ENCODE measurements at places on chromosomes 16 and 17.
A peak's percentile ranks its signal among the peaks of the same experiment; 100 is the strongest.

GRCh38 chr17:9272501-9273200 lies 251.3 kb downstream of the NTN1 start:
- no peak for DNase-seq

DNA sequence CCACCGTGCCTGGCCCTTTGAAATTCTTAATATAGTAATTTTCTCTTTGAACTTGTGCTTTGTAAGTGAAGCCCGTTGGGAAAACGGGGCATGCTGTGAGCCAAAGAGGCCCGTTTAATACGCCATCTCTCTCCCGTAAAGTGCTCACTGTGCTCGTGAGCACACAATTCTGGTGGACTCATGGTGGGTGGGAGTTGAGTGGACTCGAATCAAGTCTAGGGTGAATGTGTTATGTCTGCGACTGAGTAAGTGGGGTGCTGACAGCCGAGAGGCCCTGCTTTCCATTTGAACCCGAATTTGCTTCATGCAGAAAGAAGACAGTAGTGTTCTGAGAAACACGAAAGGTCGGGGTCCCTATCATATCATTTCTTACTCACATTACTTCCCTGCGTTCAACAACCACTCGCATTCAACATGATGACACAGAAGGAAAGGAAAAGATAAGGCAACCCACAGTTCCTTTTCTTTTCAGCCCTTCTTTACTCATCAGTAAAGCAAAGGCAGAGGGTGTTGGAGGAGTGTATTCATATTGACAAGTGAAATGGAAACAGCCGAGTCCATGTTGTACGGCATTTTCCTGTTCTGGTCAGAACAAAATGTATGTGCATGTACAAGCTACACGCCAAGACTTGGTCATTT lies 4.8 kb upstream of the ATP2A3 start:
- no peak for DNase-seq

DNA sequence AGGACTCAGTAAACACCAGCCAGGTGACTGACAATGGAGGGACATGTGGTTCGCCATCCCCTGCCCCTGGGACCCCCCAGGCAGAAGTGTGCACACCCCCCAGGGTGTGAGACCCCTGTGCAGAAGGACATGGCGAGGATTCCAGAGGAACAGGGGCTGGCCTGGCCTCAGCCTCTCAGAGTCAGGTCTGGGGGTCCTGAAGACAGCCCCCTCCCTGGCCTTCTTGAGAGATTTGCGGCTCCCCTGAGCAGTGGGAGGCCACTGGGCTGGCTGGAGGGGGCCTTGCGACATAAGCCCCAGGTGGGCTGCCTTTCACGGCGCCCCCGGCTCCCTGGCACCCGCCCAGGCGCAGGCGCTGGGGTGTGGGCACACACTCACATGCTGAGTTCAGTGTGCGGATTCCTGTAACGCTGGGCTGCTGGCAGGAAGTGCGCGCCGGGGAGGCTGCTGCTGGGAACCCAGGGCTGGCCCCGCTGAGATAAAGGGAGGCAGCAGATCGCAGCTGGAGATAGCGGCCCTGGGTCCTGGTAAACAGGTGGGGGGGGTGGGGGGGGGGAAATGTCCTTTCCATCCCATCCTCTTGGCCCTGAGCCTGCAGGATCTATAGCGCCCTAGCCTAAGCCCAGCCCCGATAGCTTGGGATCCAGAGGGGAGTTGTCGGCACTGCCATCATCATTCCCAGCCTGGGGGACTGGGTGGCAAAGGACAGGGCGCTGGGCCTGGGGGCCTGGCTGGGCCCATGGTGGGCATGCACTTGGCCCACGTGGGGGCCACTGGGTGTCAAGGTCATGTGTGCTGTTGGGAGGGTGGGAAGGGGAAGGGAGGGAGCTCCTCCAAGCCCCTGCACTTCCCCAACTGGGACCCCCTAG lies 27.1 kb downstream of the TMEM235 start:
- no peak for DNase-seq

GRCh38 chr17:79078476-79079190 lies 4.0 kb downstream of the ENGASE start:
- no peak for DNase-seq

- DNase-seq: no peak
These were observed 10.3 kb downstream of the STARD3 start for GRCh38 chr17:39647256-39647655.

DNA sequence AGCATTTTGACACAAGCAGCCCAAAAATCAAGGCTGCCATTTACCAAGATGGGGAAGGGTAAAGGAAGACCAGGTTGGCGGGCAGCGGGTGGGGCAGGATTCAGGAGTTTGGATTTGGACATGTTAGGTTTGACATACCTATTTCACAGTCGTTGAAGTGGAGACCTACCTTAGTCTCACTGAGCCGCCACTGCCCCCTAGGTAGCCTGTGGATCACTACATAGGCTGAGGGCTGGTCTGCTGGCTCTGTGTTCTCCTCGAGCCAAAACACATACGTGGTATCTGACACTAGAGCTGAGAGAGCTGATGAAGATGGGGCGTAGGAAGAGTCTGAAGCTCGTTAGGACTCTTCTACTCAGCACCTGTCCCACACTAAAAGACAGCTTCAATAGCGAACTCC lies 115.1 kb downstream of the HIC1 start:
- DNase-seq: no peak

- DNase-seq: no peak
These were observed 5.0 kb downstream of the THOC6 start for GRCh38 chr16:3028716-3029319.

DNA sequence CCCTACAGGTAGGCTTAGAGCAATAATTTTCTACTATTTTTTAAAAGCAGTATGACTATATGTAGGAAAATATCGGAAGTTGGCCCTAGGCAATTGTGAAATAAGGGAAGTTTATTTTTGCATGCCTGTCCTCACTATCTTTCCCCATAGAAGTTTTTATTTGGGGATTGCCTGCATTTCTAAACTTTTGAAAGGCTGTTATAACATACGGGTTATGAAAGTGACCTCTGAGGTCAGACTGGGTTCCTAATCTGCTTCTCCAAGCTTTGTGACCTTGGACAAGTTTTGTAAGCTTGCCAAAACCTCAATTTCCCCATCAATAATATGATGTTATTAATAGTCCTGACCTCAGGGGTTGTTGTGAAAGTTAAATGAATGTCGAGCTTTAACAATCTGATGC lies 67.1 kb downstream of the ARHGAP44 start:
- DNase-seq: no peak

DNA sequence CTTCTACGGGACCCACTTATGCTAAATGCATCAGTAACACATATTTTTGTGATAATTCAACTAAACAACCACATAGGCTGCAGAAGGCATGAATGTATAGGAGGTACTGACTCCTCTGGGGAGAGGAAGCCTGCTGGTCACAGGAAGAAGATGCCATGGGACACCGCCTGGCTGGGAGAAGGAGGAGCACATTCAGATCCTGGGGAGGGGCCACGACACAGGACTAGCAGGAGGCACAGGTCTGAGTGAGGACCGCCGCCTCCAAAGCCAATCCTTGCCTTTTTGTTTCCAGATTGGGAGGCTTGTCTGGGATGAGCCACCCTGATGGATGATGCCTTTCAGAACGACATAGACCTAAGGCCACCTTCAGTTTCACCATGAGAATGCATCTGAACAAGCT lies 34.6 kb downstream of the MBTPS1 start:
- no peak for DNase-seq

DNA sequence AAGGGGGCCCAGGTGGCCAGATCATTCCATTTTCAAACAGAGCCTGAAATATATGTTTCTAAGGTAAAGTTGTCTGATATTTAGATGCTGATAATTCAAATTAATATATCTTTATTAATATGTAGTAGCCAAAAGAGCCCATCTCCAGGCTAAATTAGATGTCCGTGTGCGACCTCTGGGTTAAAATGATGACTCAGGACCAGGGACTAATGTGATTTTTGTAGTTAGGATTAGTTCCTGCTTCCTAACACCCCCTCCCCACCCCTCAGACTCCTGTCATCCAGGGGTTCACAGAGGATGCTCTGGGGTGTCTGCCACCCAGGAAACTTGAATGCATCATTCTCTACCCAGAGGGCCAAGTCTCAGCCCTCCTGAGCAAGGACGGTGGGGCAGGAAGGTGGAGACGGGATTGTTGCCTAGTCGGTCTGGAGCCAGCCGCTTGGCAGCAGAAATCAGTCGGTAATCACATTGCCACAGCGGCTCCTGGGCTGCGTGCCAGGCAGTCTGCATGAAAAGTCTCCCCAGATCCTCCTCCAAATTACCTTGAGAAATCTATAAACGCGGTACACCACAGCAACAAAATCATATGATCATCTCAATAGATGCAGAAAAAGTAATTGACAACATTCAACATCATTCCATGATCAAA lies 29.8 kb downstream of the CNGB1 start:
- peak; percentile 1 for DNase-seq

DNA sequence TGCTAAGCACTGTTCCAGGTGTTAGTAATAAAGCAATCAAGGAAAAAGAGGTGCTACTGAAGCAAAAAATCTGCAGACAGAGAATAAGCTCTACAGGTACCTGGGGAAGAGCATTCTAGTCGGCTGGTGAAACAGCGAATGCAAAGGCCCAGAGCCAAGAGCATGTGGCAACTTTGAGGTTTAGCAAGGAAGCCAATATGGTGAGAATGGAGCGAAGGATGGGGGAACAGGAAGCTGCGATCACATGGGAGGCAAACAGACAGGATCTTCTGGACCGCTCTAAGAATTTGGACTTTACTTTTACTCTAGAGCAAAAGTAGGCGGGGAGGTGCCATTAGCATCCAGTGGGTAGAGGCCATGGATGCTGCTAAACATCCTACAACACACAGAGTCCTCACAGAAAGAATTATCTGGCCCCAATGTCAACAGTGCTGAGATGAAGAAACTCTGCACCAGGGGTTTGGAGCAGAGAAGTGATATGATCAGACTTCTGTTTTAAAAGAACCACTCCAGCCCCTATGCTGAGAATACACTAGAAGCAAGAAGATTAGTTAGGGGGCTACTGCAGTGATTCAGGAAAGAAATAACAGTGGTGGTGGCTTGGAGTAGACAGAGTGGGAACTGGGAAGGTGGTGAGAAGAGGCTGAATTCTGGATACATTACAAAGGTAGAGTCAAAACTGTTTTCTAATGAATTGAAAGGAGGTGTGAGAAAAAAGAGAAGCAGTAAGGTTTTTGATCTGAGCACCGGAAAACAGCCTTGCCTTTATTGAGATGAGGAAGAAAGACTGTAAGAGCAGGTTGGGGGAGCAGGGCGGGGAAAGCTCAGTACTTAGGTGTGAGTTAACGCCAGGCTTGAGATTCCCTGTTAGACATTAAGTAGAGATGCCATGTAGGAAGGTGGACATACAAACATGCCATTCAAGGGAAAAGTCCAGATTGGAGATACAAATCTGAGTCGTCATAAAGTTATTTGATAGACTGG lies 11.0 kb downstream of the EFTUD2 start:
- DNase-seq: no peak

GRCh38 chr17:51685287-51685909 lies 425.1 kb downstream of the UTP18 start:
- DNase-seq: peak; percentile 6

GRCh38 chr17:35808962-35809854 lies at the start of gene TAF15:
Gene TAF15 (plus strand): TSS chr17:35809484. CDS start chr17:35809570, 86 bp downstream.
- peak; percentile 97 for DNase-seq

- DNase-seq: no peak
These were observed 5.7 kb downstream of the GRN start for GRCh38 chr17:44350733-44351226.

GRCh38 chr17:72665852-72666851 lies 426.3 kb downstream of the SLC39A11 start:
- no peak for DNase-seq

DNA sequence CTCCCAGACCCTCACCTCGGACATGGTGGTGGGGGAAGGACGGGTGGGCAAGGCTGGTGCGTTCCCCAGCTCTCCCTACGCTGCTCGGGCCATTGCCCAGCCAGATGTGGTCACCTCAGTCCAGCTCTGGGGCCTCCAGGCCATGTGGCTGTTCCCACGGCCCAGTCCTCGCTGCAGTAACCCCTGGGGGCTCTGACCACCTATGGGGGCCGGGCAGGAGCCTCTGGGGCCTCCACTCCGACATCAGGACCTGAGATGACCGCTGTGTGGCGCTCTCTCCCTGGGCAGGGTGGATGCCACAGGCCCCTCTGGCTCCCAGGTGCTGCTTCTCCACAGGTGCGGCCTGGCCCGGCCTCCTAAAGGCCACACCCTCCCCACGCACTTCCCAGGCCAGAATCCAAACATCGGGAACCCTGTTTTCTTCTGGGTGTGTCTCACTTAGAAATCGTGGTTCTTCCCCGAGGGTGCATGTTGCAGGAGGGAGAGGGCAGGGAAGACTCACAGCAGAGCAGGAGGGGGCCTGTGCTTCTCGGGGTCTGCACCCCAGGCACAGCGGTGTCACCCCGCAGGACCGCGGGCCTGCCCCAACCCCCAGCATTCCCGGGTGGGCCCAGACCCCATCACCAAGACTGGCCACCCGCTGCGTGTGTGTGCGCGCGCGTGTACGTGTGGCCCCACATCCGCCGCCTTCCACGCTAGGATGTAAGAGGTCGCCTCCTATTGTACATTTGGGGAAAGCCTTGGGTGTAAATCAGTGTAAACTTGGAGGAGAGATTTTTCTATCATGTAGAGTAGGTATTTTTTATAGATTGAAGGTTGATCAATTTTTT lies 5.9 kb upstream of the CAPN15 start:
- no peak for DNase-seq

GRCh38 chr17:57092779-57093178 lies 7.7 kb downstream of the AKAP1 start:
- no peak for DNase-seq

GRCh38 chr16:27401768-27402568 lies at the start of gene IL21R:
Gene IL21R (plus strand): TSS chr16:27402174. CDS start chr16:27430072, 27,898 bp downstream.
- peak; percentile 4 for DNase-seq

DNA sequence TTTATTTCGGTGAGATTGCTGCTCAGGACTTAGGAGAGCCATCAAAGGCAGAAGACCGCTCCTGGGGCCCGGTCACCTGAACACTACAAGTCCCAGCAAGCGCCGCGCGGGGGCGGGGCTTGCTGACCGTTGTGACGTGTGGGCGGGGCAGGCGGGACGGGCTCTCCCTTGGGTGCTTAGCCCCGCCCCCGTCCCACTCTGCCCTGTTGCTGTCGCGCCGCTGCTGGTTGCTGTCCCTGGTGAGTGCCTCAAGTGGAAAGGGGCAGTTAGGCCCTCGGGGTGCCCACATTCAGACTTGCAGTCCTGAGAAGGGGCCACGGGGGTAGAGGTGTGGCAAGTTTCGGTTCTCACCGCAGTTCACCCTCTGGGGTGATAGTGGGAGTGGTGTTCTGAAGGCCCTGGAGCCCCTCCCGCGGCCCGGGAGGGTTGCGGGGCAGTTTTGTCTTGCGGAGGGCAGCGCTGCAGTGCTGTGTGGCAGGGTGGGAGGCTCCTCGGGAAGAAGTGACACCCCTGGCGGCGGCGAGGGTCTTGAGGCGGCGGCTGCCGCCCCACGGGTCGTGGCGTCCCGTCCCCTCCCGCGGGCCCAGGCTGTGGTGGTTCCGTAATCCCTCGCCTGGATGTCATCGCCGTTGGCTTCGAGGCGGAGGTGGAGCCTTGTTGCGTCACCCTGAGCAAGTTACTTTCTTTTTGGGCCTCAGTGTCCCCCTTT lies at the start of gene CALCOCO2:
CALCOCO2 (plus strand) TSS at position 196 of the 709 bp plus-strand sequence. CDS start 10,673 bp downstream, outside the sequence.
- DNase-seq: peak; percentile 59

- no peak for DNase-seq
These were observed 583.0 kb upstream of the CDH11 start for GRCh38 chr16:65704866-65705265.

GRCh38 chr16:79348521-79349306 lies 251.8 kb downstream of the MAF start:
- no peak for DNase-seq

- no peak for DNase-seq
These were observed 127.6 kb upstream of the TNRC6C start for GRCh38 chr17:77830816-77831473.

- no peak for DNase-seq
These were observed 25.3 kb upstream of the TMEM101 start for GRCh38 chr17:44039829-44040635.
